ENCODE measurements at places on chromosomes 3 and 15. TPM values are rescaled to one million over a fixed set of nuclear protein-coding genes. Genes with fewer than 3 reads are reported as not detected.

The KLHL6 gene
- total RNA-seq: 64.7 TPM

The IL20RB gene
- 1.1 TPM for total RNA-seq

The ITIH1 gene
- total RNA-seq: not detected

The LDHAL6B gene
- not detected for total RNA-seq

The STRIT1 gene
- total RNA-seq: not detected

The CYP19A1 gene
- not detected for total RNA-seq

The ASB14 gene
- total RNA-seq: not detected

The MAN2A2 gene
- total RNA-seq: 76.6 TPM

The FAM3D gene
- not detected for total RNA-seq

The ARRDC4 gene
- 1.1 TPM for total RNA-seq

The MYO5C gene
- total RNA-seq: 0.42 TPM

The ADAMTS17 gene
- total RNA-seq: 0.49 TPM

The PSTPIP1 gene
- 100 TPM for total RNA-seq

The SUCNR1 gene
- total RNA-seq: not detected

The SKOR1 gene
- 0.18 TPM for total RNA-seq

The MTHFS gene
- 48.5 TPM for total RNA-seq

The MYZAP gene
- total RNA-seq: 0.11 TPM

The GOLGA8T gene
- total RNA-seq: not detected

The PLCB2 gene
- 86.8 TPM for total RNA-seq

The ZNF639 gene
- 31.0 TPM for total RNA-seq

The CELF6 gene
- total RNA-seq: 0.37 TPM

The SCAPER gene
- 25.9 TPM for total RNA-seq

The SLC7A14 gene
- not detected for total RNA-seq

The ZBED2 gene
- 418 TPM for total RNA-seq

The GRM7 gene
- total RNA-seq: not detected

The SEMA3B gene
- total RNA-seq: 2.1 TPM

The PP2D1 gene
- not detected for total RNA-seq

GRCh38 chr3:46325645-46326300, 28.1 kb upstream of the CCR2 start:
- DNase-seq: no peak

- no peak for DNase-seq
Measured at GRCh38 chr15:37837276-37837675, 97.2 kb upstream of the TMCO5A start.

- DNase-seq: peak; percentile 67
Measured at GRCh38 chr3:194306109-194306686, 44.9 kb downstream of the CPN2 start.

DNA sequence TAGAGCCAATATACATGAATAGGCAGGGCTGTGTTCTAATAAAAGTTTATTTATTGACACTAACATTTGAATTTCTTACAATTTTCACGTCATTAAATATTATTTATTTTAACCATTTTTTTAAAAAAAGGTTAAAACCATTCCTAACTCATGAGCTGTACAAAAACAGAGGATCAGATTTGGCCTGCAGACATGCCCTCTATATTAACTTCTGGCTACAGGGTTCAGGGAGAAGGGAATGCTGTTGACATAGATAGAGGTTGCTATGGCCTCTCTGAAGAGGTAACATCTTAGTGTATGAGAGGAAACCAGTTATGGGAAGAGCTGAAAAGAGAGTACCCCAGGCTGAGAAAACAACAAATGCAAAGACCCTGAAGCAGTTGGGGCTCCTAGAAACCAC, 19.1 kb upstream of the RAP2B start:
- no peak for DNase-seq

GRCh38 chr15:41661078-41661517, 893 bp downstream of the MGA start:
- peak; percentile 9 for DNase-seq

DNA sequence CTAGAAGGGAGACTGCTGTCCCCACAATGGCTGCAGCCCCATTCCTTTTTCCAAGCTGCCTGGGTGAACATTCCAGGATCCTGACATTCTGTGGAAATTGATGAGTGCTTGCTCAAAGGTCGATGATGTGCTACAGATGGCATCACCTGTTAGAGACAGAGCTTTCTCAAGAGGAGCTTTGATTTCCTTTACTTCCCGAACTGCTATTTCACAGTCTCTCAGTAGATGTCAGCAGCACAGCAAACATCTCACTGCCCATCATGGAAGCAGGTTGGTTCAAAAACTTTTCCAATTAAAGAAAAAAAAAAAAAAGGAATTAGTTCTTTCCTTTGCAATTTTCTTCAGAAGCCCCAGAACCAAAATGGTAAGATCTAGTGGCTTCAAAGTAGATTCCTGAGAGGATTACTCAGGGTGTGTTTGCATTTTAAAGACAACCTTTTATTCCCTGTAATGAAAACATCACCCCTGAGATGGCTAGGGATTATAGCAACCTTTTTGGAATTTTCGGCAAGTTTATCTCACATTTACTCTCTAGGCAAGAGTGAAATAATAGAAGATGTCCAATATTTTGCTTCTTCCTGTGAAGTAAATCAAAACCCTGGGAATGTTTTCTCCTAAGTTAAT, 44.8 kb downstream of the POLR2M start:
- no peak for DNase-seq

GRCh38 chr3:58092521-58092920, 84.3 kb downstream of the FLNB start:
- DNase-seq: no peak

GRCh38 chr15:40952901-40953712, at the start of gene CHAC1:
Gene CHAC1 (plus strand): TSS chr15:40953471. CDS start chr15:40953584, 113 bp downstream.
- peak; percentile 99 for DNase-seq

DNA sequence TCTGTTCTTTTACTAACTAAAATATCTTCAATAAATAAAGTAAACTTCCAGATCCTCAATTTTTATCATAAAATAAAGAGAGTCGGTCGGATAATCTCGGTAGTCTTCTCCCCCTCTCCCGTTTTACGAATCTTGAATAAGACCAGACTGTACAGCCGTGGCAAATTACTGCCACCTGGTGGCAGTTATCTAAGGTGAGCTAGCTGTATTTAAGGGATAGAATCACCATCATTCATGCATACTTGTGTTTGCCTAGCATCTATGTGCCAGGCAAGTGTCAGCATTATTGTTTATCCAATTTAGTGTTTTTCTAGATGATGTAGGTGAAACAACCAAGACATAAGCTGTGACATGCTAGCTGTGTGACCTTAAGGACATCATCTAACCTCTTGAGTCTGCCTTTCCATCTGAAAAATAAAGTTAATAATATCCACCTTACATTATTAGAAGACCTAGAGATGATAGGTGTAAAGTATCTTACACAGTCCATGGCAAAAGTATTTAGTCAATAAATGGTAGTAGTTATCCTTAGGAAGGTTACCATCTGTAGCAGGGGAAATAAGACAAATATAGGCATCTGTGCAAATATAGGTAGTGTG, 21.3 kb downstream of the DUT start:
- DNase-seq: peak; percentile 69

DNA sequence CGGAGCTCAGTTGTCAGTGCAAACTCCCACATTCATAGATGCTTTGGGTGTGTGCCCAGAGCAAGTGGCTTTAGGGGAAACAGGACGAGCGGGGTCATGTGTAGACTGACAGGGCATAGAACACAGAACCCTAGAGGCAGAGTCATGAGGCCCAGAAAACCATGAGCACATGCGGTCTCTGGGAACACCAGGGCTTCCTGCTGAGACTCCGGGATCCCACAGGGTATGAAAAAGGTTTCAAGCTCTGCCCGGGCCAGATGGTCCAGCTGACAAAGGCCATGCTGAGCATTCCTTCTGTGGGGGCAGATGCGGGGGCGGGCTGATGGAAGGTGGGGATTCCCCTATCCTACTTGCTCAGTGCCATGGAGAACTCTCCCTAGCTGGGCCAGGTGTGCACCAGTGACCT, 44.8 kb downstream of the ROPN1B start:
- no peak for DNase-seq

DNA sequence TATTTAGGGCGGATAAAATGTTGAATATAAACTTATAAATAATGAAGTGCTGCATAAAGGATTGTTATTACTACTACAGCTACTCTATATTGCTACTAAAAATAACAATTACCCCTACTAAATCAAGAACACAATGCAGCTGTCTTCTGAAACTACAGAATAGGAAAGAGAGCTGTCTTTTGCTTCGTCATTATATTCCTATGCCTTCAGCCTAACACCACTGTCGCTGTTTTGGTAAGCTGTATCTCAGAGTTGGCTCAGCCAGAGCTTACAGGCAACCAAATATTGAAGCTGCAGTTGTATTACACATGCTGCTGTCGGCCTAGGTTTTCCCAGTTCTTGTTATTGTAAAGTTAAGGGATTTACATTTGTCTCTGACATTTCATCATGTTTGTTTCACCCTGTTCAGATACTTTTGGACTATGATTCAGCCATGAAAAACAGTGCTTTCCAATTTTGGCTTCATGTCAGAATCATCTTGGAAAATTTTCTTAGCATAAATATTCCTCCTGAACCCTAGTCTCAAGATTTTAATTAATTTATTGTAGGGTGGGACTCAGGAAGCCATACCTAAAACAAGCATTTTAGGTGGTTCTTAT, 31.3 kb upstream of the LPP start:
- DNase-seq: no peak

DNA sequence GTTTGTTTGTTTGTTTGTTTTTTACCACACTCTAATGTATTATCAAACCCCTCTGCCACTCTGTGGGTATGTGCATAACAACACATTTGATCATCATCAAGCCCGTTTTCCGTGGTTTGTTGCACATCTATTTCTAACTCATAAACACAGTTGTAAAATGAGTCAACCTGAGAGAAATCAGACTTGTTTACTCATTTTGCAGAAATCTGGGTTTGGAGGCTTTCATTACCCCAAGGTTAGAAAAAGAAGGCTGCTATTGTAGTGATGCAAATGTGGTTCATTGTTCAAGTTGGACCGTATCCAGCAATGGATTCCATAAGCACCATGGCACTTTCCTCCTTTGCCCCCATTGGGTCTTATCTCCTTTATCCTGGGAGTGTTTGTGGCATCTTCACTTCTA, 353.2 kb upstream of the SOX2 start:
- no peak for DNase-seq

- DNase-seq: peak; percentile 97
Measured at GRCh38 chr3:98522544-98523281, at the start of gene CLDND1. Gene CLDND1 (minus strand): TSS chr3:98522902. CDS start chr3:98521424, 1,478 bp downstream.

GRCh38 chr15:55353025-55353424, 34.0 kb downstream of the PIGB start:
- DNase-seq: no peak

GRCh38 chr3:9852528-9852927, 8.7 kb upstream of the RPUSD3 start:
- DNase-seq: no peak

- DNase-seq: no peak
Measured at GRCh38 chr3:36964817-36965216, 20.0 kb upstream of the TRANK1 start.

GRCh38 chr3:51216291-51216690, 168.8 kb upstream of the MANF start:
- no peak for DNase-seq

GRCh38 chr3:131282967-131283366, 98.6 kb upstream of the NUDT16 start:
- DNase-seq: no peak

GRCh38 chr3:141094790-141095545, 43.8 kb downstream of the SPSB4 start:
- no peak for DNase-seq

- no peak for DNase-seq
Measured at GRCh38 chr3:65532215-65532614, 506.5 kb downstream of the MAGI1 start.

GRCh38 chr3:152121270-152121636, 147.5 kb upstream of the MBNL1 start:
- no peak for DNase-seq

DNA sequence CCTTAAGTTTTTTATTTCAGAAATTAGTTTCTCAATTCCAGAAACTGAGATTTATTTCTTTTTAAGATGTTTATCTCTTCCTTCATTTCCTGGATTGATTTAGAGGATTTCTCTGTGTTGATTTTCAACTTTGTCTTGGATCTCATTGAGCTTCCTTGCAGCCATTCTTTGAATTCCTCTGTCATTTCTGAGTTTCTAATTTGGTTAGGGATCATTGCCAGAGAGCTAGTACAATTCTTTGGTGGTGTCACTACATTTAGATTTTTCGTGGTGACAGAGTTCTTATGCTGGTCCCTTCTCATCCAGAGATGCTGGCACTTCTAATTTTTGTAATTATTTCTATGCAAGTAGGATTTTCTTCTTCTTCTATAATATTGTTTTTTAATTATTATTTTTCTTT, 691.1 kb upstream of the NAALADL2 start:
- DNase-seq: no peak

- DNase-seq: no peak
Measured at GRCh38 chr15:94070356-94071295, 160.7 kb upstream of the MCTP2 start.

DNA sequence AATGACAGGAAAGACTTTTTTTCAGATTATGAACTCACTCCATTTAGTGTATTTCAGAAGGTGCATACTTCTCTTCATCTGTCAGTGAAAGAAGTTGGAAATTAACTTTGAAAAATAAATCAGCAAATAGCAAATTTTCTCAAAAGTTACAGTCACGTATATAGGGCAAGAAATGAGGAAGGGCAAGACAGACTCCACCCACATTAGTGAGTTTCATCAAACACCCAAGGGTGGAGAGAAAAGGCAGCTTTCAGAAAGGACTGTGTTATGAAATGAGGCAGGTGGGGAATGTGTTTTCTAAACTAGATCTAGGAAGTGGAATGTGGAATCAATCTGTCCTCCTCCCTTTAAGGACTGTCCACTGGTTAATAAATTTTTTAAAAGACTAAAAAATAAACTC, 2.9 kb downstream of the SLC22A13 start:
- DNase-seq: no peak

GRCh38 chr3:175932586-175932985, 1073.5 kb downstream of the NAALADL2 start:
- DNase-seq: no peak

DNA sequence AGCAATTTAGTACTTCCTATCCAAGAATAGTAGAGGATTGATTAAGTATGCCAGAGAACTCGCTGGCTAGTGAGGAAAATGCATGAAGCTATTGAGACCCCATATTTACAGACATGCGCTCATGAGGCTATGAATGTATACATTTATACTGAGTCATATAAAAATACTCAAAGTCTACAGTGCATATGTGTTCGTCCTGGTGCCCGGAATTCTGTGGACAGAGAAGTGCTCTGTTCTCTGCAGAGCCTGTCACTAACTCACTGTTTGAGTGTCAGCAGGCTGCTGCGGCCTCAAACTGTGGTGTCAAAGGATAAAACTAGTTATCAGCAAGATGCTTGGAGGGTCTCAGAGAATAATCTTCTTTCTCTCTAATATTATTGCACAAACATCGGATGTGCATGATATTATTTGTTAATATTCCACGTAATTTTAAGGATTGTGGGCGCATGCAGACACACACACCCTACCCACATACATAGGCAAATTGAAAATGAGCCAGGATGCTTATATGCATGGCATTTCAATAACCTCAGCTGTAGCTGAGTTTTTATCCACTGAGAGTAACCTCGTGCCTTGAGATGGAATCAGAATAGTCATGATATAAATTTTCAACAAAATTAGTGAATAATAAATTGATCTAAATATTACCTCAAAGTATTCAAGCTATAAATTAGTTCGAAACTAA, 50.0 kb upstream of the TSC22D2 start:
- no peak for DNase-seq

- DNase-seq: no peak
Measured at GRCh38 chr15:84905016-84905916, 20.8 kb downstream of the SLC28A1 start.

Data from activated CD4-positive, alpha-beta T cell treated with anti-CD3 and anti-CD28 coated beads for 36 hours (primary cell).